ENCODE measurements at places on chromosomes 11 and 22.

DNA sequence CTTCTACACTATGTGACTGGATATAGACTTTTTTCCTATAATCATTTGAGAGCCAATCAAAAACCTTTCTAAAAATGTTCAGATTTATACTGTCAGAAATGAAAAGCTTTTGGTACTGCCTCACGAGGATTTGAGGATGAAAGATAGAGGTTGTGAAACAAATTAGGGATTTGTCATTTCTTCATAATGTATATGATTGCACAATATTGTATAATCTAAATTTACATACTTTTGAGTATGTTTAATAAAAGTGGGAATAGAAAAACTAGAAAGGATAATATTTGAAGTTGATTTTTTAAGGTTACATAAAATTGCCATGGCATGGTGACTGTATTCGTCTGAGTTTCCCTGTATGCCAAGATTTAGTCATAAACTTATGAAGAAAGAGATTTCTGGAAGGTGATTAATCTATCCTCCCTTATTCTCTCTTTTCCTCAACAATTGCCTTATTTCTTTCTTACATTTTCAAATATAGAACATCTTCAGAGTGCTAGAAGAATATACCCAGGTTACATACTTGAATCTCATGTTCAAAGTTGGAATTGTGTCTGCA, 56.2 kb downstream of the CASP12 start:
- no peak for DNase-seq

GRCh38 chr11:67391304-67392182, at the start of gene RAD9A:
Gene RAD9A, plus strand, starts transcription at chr11:67391986. Its CDS starts 59 bp downstream, at chr11:67392045.
- DNase-seq = peak; percentile 92

- DNase-seq = no peak
These were observed 129.9 kb downstream of the MPPED1 start for GRCh38 chr22:43541462-43542407.

DNA sequence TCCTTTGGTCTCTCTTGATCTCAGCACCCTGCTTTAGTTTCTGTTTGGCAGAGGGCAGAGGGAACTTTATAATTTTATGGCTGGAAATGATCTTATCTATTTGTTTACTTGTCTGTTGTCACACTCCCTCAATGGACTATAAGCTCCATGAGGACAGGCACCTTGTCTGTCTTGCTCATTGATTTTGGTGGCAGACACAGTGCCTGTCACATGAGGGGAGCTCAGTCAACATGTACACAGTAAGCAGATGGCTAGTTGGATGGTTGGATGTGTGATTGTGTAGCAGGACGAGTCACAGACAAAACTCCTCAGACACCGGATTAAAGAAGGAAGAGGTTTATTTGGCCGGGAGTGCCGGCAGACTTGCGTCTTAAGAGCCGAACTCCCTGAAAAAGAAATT, 80.4 kb downstream of the MYO18B start:
- no peak for DNase-seq

DNA sequence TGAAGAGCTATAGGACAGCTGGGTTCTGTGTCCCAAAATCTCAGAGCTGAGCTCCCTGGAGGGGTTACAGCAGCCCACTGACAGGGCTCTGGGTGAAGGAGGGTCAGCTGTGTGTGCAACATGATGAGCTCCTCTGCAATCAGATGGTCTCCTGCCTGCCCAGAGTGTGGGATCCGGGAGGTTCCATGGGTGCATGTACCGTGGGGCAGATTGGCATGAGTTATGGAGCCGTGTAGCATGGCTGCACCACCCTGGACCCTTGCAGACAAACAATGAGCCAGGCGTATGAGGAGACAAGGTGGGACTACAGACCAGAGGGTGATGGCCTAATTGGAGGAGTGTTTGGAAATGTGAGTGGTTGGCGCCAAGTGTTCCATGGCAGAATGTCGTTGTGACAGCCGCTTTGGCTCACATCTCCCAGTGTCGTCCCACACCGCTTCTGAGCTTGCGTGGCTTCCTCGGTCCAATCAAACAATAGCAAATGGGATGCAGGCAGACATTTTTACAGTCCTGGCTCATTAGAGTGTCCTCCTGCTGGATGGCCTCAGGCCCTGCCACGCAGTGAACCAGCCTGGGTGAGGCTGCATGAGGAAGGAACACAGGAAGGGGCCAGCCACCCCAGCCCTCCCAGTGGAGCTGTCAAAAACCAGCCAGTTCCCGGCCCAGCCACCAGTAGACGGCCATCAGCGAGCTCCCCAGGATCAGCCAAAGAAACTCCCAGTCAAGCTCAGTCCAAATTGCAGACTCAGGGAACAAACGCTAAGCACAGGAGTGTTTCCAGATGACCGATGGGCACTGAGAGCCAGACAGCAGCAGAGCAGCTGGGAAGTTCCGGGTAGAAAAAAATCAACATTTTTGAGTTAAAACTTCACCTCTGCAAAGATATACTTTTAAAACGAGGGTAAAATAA, 1066.9 kb downstream of the BRD1 start:
- DNase-seq = no peak

DNA sequence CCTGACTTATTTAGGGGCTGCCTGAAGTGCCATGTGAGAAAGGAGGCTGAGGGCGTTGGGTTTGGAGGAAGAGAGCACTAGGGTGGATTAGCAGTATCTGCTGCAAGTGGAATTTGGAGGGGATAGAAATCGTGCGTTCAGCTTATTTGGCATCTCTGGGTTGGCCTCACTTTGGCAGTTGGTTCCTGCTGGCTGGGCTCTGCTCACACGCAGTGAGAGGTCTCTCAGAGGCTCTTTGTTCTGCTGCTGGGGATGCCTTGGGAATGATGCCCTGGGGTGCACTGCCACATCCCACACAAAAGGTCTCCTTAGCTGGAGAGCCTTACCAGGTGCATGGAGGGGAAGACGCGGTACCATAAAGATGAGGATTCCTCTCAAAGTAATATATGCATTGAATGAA, 17.7 kb upstream of the MICAL2 start:
- no peak for DNase-seq

- DNase-seq = no peak
These were observed 71.9 kb downstream of the LDLRAD3 start for GRCh38 chr11:36015799-36016198.

GRCh38 chr11:7892059-7892699, 38.9 kb downstream of the OR10A6 start:
- no peak for DNase-seq

DNA sequence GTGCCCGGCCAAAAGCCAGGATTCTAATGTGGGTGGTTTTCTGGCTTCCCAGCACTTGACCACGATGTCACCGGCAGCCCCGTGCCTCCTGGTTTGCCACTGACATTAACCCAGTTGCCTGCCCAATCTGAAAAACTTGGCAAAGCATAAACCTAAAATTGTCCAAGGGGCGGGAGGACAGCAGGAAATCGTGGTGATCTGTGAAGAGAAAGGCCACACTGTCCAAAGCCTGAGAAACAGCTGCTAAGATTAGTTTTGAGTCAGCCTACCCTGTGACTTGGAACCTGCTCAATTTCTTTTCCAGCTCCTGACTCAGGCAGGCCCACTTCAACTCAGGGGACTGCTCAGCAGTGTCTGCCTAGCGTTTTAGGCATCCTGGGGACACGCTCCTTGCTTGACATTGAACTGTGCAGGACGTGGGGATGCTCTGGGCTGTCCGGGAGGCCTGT, 8.2 kb upstream of the F2 start:
- DNase-seq = no peak

GRCh38 chr11:9004183-9004926, 554 bp upstream of the NRIP3 start:
- no peak for DNase-seq

DNA sequence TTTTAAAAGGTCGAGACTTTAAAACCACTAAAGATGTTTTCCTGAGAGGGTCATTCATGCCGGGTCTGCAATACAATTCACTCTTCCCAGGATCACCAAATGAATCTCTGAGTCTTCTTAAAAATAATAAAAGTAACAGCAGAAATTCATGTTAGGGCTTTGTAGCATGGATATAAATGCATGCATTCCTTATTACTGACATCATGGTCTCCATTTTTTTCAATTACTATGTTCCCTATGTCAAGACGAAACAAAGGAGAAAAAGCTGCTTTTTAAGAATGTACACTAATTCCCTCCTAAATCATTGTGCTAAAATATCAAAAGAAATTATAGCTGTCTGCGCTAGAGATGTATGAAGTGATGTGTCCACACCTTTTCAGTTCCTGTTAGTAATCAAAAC, 789.9 kb upstream of the LRRC4C start:
- no peak for DNase-seq

DNA sequence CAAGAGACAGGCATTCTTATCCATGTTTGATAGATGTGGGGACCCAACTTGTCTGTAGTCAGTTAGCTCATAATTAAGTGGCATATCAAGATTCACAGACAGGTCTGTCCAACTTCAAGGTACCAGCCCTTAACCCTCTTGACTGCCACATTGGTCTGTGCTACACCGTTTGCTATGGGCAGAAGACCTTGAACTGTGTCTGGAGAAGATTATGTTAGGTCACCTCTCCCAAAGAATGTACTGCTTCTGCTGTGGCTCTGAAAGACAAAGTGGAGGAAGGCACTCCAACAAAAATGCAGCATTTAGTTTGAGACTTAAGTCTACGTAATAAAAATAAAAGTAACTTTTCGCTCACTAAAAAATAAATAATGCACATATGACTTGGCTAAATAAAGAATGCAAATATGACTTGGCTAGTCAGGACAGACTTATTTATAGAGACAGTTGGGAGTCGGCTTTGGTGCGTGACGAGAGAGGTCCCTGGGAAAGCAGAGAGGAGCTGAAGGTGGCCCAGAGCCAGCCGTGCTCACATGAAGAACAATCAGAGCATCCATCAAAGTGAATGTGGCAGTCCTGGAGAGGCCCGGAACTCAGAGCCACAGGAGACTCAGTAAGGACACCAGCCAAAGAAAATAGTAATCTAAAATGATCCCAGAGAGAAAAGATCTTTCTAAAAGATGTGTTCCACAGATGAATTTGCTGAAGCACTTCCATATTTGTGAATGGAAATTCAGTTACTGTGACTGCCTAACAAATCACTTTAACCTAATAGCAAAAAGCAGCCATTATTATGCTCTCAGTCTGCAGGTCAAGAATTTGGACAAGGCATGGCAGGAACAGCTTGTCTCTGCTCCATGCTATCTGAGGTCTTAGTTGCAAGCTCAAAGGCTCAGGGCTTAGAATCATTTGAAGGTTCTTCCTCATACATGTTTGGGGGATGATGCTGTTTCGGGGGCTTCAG, 35.0 kb downstream of the CWC15 start:
- DNase-seq = no peak
